ENCODE measurements at places on chromosomes 1 and 21.
A peak's percentile ranks its signal among the peaks of the same experiment; 100 is the strongest.

DNA sequence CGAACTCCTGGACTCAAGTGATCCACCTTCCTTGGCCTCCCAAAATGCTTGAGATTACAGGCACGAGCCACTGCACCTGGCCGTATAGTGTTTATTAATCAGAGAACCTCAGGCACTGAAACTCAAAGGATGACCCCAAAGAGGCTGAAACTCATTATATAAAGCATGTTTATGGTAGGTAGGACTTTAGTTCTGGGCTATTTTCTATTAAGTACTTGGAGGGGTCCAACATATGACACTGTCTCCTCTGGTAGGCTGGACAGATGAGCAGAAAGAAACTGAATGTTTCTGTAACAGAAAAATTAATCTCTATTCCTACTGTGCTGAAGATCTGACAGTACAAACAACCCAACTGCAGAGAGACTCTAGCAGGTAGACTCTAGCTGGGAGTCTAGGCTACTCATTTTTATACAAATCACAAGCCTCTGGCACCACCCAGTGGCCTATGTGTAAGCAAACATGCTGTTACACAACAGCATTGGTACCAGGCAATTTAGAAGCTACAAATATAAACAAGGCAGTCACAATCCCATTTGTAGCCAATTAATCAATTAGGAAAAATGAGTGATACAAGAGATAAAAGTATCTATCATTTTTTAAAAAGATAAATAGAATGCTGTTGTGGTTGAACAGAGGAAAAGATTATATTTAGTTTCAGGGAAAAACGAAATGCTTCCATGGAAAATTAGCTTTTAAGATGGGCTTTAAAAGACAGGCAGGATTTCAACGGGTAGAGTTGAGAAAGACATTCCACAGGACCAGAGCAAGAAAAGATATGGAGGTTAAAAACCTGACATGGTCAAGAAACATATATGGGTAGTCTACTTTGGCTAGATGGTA lies 10.4 kb downstream of the DCAF8 start:
- DNase-seq, result peak; percentile 88

GRCh38 chr1:208935517-208936187 lies 647.9 kb upstream of the CAMK1G start:
- DNase-seq, result no peak

- peak; percentile 56 for DNase-seq
Measured at GRCh38 chr1:161958425-161958824, 65.2 kb downstream of the OLFML2B start.

- no peak for DNase-seq
Measured at GRCh38 chr1:71210718-71211117, 129.9 kb upstream of the ZRANB2 start.
